Eye (tissue), 1 donor: ENCODE measurements at places on chromosomes 2 and 18.

DNA sequence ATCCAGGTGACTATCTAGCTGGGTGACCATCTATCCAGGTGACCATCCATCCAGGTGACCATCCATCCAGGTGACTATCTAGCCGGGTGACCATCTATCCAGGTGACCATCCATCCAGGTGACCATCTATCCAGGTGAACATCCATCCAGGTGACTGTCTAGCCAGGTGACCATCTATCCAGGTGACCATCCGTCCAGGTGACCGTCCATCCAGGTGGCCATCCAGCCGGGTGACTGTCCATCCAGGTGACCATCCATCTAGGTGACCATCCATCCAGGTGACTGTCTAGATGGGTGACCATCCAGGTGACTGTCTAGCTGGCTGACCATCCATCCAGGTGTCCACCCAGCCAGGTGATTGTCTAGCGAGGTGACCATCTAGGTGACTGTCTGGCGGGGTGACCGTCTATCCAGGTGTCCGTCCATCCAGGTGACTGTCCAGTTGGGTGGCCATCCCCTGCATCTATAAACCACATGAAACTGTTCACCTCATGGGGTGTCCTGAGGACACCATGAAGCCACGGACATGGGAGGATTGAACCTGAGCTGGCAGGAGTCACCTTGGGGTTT lies 305.3 kb downstream of the NDUFA10 start:
- DNase-seq = no peak

- no peak for DNase-seq
Observed at GRCh38 chr2:152086231-152086630, 12.6 kb downstream of the CACNB4 start.

GRCh38 chr2:206316141-206316540 lies 41.7 kb downstream of the ZDBF2 start:
- DNase-seq = no peak

GRCh38 chr18:74587441-74587840 lies 10.2 kb upstream of the ZNF407 start:
- no peak for DNase-seq

DNA sequence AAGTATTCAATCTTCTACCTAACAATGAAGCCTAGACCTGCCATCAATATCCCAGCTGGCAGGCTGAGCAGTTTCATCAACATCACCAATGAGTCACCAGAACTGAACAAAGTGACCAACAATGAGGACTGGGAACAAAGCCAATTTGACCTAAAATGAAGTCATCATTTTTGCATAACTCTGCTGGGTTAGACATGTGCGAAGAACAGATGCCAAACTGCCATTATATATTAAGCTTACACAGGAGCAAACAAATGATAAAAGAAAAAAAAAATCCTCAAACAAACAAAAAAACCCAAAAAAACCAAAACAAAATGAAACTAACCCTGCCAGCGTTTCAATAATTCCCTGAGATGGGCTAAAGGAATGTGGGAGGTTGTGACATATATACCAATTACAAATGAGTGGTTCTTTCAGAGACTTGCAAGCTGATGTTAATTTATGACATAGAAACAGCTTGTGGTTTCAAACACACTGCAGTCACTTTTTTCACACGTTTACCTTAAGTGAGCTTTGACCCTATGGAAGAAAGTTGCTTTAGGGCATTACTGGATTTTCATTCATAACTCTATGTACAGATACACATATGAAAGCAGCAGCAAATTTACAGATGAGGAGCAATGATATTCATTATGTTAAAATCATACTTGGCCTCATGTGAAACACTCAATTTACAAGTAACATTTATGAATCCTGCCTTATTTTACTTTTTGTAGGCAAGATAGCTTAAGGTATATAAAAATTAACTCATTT lies 56.9 kb upstream of the CCDC141 start:
- peak; percentile 65 for DNase-seq

GRCh38 chr2:142952793-142953494 lies 75.5 kb downstream of the KYNU start:
- no peak for DNase-seq

GRCh38 chr2:237207646-237208045 lies 122.0 kb downstream of the COPS8 start:
- no peak for DNase-seq

- DNase-seq = no peak
Observed at GRCh38 chr2:188898261-188898660, 75.9 kb upstream of the COL3A1 start.

DNA sequence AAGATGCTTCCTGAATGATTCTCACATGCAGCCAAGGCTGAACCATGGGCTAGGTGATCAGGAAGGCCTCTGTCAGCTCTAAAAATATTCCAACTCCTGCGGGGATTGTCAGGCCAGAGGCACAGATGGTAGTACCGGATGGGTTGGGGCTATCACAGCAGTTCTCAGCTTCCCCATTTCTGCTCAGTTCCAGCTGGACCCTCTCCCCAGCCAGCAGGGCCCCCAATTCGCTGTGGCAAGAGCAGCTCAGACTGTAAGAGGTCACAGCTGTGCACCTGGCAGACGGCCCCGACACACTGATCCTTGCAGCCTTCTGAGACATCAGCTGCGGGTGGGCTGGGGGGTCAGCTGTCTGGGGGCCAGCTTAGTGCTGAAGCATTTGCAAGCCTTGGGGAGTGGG lies 43.6 kb upstream of the TCF7L1 start:
- DNase-seq = peak; percentile 67
